Ecto neural progenitor cell (in vitro differentiated cells): ENCODE measurements at places on chromosomes 4 and X.

DNA sequence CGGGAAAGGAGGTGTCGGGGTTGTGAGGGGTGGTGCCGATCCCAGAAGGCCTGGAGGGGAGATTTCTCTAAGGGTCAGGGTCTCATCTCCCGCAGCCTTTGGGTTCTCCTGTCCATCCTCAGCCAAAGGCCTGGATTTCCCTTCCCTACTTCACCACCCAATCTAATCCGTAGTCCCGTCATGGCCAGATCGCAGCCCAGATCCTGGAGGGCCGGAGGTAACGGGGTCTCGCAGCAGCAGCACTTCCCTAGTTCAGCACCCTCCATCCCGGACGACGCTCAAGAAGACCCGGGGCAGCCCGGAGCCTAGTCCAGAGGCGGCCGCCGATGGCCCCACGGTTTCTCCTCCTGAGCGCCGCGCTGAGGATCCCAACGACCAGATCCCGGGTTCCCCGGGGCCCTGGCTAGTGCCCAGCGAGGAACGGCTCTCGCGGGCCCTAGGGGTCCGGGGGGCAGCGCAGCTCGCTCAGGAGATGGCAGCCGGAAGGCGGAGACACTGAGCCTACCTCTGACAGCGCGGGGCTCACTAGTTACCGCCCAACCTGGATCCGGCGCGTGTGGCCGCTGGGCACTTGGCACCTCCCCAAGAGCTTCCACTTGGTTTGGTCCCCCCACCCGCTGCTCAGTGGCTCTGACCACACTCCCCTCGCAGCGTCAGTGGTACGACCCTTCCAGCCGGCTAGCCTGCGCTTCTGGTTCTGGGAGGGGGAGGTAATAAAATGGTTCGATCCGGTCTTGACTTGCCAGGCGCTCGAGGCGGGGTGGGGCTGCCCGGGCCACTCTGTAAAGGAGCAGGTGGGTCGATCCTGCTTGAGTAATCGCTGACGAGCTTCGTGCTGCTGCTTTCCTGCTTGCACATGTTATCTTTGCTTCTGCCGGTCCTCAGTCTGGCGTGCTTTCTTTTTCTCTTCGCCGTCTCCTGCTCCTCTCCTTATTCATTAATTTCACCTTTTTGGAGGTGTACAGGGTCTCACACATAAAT, 3.6 kb downstream of the MAGIX start:
- peak; percentile 80 for DNase-seq

DNA sequence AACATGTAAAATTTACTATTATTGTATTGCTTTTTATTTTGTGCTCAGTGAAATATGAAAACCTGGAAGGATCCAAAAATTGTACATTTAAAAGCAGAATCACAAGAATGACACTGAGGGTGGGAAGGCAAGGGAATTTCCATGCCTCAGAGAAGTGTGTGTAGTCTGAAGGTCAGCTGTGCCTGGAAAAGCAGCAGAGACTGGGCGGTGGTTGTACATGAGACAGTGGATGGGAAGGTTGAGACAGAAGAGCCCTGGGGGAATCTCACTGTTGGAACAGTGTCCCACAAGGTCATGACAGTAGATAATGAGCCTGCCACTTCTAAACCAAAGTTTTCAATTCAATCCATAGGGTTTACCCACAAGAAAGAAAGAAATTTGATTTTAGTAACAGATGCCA, 17.1 kb upstream of the ANTXR2 start:
- DNase-seq, result no peak

DNA sequence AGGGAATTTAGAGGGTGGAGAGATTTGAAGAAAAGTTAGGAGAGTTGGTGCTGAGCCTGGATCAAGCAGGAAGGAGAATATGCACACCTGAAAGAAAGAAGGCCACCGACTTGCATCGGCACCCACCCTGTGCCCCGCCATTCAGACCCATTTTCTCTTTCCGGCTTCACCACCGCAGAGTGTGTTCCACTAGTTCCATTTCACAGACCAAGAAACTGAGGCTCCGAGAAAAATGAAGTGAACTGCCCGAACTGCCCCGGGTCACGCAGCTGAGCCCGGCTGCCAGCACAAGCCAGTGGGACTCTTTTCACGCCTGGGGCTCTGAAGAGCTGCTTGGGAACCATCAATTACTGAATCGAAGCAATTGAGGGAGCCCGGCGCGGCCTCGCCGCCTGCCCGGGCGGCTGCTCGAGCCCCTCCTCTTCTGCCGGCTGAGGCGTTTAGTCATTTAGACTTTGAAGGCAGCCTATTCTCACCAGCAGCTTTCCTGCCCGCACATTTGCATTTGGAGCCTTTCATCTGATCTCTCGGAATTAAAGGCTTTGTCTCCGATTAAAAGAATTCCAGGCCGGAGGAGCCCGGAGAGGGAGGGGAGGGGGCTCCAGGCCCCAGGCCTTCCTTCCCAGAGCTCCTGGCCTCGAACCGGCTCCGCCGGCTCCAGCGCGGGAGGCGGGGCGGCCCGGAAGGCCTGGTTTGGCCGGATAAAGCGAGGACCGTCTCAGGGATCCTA, 140.2 kb upstream of the PJA1 start:
- peak; percentile 76 for DNase-seq

DNA sequence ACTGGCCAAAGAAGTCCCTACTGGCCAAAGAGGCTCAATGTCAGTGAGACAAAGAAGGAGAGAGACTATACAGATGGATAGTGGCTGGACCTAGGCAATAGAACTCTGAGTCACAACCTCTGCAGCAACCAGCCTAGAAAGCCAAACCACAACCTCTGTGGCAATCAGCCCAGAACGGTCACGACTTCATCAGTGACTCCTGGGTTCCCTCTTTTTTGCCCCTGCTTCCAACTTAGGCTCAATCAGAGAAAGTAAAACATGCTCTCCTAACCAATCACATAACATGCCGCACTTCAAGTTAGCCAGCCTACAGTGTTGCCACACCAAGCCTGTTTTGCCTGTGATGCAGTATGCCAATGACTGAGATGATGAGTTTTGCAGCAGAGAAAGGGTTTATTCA, 203.4 kb downstream of the ANAPC10 start:
- no peak for DNase-seq

- DNase-seq, result no peak
These were observed 52.3 kb downstream of the USP9X start for GRCh38 chrX:41137589-41137988.

DNA sequence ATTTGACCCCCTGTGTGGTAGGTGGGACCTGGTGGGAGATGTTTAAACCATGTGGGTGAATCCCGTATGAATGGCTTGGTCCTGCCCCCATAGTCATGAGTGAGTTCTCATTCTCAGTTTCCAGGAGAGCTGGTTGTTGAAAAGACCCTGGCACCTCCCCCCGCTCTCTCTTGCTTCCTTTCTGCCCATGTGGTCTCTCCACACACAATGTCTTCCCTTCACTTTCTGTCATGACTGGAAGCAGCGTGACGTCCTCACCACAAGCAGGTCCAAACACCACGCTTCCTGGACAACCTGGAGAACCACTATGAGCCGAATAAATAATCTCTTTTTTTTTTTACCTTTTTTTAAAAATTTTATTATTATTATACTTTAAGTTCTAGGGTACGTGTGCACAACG, 3.5 kb upstream of the CSF2RA start:
- no peak for DNase-seq

- no peak for DNase-seq
These were observed 108.9 kb downstream of the SYNPO2 start for GRCh38 chr4:118997601-118998000.

DNA sequence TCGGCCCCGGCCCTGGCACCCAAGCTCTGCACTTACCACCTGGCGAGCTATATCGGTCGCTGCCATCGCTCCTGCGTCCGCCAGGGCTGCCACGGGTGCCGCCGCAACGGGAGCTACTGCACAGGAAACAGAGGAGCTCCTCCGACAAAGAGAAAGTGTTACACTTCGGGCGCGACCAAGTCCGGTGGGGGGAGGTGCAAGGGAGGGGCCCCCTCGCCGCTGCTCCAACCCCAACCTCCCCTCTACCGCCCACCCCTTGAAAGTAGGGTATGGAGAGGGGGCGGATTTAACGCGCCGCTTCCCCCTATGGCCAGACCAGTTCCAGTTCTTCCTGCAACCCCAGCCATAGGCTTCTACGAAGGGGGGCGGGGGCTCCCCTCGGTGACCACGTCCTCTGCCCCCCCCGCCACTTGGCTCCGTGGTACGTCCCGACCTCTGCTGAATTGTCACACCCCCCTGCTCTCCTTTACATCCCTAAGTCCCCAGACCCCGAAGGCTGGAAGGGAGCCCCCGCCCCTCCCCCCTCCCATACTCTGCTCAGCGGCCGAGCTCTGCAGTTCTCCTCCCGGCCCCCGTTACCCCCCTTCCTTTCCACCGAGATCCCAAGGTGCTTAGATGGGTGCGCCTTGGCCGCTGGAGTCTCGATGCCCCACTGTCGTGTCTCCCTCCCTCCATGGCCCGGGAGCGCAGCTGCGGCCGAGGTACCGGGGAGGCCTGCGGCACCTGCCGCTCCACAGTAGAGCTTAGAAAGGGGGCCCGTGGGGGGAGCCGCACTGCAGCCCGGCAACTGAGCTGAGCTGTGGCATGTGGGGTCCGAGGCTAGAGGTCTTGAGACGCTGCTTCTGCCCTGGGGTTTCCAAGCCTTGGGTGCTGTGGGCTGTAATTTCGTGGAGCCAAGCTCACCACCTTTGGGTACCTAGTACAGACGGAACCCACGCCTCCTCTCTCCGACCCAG, at the start of gene SEPTIN6:
Gene SEPTIN6 (minus strand): TSS at position 129 of the 956 bp plus-strand sequence. CDS start 63 bp downstream, at position 66.
- DNase-seq, result peak; percentile 79

GRCh38 chr4:1984406-1985191, 24.2 kb downstream of the NELFA start:
- DNase-seq, result no peak

DNA sequence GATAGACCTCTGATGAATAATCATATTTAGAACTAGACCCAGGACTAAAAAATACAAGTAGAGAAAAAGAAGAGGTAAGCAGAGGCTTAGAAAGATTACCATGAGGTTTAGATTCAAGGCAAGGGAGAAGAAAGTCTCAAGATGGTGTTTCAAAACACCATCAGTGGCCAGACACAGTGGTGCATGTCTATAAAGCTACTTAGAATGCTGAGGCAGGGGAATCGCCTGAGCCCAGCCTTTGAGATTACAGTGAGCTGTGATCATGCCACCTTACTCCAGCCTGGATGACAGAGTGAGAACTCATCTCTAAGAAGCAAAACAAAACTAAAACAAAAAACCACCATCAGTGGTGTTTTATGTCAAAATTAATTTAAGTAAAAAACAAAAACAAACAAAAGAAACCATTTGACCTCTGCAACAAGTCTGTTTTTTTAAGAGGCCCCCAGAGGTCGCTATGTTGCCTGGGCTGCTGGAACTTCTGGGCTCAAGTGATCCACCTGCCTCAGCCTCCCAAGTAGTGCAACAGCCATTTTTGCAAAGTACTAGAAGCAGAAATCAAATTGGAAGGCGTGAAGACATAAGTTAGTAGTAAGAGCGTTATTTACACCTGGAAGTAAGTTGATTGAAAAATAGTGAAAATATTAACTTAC, 784.3 kb downstream of the ADGRL3 start:
- no peak for DNase-seq

DNA sequence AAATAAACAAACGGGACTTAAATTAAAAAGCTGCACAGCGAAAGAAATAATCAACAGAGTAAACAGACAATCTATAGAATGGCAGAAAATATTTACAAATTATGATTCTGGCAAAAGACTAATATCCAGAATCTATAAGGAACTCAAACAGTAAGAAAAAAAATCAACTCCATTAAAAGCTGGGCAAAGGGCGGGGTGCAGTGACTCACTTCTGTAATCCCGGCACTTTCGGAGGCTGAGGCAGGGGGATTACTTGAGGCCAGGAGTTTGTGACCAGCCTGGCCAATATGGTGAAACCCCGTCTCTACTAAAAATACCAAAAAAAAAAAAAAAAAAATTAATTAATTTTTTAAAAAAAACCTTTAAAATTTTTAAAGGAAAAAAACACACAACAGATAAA, 109.0 kb downstream of the ATP11C start:
- no peak for DNase-seq

DNA sequence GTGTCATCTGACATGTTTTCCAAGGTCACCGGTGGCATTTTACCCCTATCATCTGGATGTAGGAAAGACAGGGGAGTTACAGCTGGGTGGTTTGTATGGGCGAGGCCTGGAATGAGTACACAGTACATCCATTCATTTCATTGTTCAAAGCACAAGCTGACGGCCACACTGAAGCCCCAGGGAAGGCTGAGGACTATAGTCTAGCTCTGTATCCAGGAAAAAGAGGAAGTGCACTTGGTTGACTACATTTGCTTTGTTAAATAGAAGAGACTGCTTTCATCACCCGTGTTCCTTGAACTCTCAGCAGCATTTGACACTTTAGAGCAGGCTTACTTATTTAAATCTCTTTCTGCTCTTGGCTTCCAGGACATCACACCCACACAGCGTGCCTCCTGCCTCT, 1041.0 kb upstream of the TENM3 start:
- no peak for DNase-seq

DNA sequence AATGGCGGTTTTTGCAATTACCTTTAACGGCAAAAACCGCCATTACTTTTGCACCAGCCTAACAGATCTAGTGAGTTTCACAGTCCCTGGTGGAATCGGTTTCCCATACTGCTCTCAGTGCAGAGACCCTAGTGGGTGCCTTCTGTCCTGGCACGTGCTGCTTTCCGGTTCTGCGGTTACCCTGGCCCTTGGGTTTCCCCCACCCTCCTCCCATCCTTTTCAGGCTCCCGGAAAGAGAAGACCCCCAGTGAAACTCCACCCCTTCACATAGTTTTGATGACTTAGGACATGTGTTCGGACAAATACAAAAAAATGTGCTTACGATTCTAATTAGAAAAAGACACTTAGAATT, 36.9 kb downstream of the NLGN3 start:
- DNase-seq, result no peak

DNA sequence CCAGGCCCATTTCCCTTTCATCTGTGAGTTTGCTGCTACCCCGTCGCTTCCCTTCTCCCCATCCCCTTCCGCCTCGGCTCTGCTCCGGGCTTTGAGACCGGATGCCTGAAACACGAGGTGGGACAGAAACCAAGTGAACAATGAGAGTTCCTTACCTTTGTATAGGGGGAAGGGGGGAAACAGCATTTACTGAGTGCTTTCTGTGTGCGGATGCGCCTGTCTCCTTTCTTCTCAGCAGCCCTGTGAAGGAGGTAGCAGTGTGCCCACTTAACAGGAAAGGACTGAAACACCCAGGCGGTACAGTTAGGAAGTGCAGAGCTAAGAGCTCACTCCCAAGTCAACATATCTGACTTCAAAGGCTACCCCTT, 43.2 kb upstream of the TMSB15B start:
- DNase-seq, result no peak
